ENCODE measurements at places on chromosomes 3 and 15. TPM values are rescaled to one million over a fixed set of nuclear protein-coding genes. Genes with fewer than 3 reads are reported as not detected.

Gene WDR49
- 0.87 TPM for total RNA-seq

Gene PAQR5
- 0.77 TPM for total RNA-seq

DNA sequence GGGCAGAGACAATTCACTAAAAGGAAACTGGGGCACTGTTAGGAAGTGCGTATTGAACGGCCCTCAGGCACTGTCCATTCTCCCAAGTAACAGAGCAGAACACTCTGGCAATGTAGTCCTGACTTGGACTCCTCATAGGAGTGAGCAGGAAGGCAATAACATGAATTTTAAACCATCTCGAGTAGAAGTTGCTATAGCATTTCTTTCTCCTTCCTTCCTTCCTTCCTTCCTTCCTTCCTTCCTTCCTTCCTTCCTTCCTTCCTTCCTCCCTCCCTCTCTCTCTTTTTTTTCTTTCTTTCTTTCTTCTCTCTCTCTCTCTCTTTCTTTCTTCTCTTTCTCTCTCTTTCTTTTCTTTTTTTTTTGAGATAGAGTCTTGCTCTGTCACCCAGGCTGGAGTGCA lies 46.4 kb upstream of the TRA2B start:
- DNase-seq = no peak

DNA sequence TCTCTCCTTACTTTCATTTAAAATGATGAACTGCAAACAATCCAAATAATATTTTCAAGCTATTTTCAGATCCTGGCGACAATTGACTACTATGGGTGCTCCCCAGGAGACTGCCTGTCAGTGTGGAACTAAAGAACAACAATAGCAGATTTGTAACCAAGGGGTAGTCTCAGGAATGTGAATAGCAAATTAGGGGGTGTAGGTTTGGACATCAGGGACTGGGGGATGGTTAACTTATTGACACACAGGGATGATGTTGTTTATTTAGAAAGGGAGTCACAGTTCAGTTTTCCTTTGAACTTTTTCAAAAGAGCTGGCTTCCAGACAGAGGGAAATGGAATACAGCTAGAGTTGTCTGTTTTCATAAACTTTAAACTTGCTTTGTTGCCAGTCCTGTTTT lies 229.8 kb downstream of the LRTM1 start:
- DNase-seq = no peak

GRCh38 chr15:55740359-55740878 lies 2.5 kb downstream of the PRTG start:
- no peak for DNase-seq

GRCh38 chr3:119794971-119795612 lies 13.2 kb downstream of the NR1I2 start:
- DNase-seq = no peak

Gene PGBD4
- 1.8 TPM for total RNA-seq

GRCh38 chr15:35624881-35625280 lies 78.9 kb upstream of the DPH6 start:
- DNase-seq = no peak

GRCh38 chr3:14876921-14877333 lies 58.2 kb downstream of the FGD5 start:
- peak; percentile 53 for DNase-seq

Gene CPN2
- 2.6 TPM for total RNA-seq

GRCh38 chr3:160929595-160929994 lies 173.6 kb downstream of the PPM1L start:
- DNase-seq = peak; percentile 57

Gene GPR160
- 0.79 TPM for total RNA-seq

Gene LRTM1
- total RNA-seq = not detected

Gene THRB
- total RNA-seq = 17.1 TPM

Gene NEDD4
- total RNA-seq = 8.5 TPM

Gene CHAC1
- total RNA-seq = 2.5 TPM

DNA sequence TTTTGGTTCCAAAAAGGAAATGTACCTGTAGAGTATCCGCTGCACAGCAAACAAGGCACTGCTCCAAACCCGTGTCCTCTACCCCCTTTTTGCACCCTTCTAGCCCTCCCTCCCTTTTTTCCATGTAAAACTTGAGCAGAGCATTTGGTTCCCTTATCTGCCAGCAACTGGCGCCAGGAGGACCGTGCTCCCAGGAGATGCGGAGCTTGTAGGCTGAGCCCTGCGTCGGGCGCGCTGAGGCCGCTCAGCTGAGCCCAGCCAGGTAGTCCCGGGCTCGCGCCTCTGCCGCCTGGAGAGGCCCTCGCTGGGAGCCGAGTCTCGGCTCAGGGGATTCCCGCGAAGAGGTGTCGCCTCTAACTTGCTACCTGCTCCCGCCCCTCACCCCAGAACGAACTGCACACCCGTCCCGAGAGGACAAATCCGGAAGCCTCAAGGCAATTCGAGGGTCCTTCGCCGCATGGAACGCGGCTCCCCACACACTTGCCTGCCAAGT lies 575 bp downstream of the TRPM7 start:
- peak; percentile 71 for DNase-seq

DNA sequence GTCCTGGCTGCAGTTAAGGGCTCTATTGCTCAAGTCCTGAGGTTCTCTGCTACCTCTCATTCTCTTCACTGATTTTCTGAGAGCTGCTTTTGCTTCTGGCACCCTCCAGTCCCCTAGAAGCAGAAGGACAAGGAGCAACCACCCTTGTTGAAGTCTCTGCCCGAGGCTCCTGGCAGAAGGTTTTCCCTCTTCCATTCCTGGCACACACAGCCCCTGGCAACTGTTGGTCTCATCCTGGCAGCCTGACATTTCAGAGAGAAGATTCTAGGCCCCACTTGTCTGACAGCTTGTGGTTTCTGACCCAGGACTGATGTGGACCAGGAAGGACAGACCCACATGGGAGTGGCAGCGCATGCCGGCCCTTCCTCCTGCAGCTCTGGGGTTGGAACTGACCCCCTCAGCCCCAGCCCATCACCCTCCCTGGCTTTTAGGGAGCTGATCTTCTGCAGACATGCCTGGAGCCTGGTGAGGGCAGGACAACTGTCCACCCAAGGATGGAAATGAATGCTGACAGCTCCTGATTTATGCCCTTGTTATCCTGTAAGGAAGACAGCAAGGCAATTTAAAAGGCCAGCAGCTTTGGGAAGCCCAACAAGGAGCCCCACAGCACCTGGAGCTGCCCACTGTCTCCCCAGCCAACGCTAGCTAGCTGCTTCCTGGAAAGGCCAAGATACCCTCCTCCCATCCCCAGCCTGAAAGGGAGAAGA lies 13.0 kb upstream of the NTRK3 start:
- no peak for DNase-seq

Gene ARPP21
- not detected for total RNA-seq

Gene LHFPL4
- total RNA-seq = not detected

Gene NR1I2
- not detected for total RNA-seq

DNA sequence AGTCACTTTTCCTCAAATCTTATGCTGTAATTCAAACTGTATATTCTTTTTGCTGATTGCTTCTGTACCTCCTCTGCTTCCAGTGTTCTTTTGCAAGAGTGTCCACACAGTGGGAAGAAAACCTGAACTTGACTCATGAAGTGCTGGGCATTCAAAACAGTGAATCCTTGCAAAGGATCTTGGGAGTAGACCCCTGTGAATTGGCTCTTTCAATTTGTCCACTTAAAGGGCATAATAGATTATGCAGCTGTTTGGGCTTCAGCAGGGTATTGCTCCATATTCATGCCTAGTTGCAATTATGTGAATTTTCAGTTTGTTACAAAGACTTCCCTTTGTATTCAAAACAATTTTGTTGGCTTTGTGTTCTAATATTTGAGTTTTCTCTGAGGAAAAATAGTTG lies 11.4 kb downstream of the ZFAND6 start:
- DNase-seq = no peak

- no peak for DNase-seq
These were observed 631.4 kb upstream of the MDFIC2 start for GRCh38 chr3:70943886-70944285.

Gene FYCO1
- 162 TPM for total RNA-seq

Gene ATP13A5
- not detected for total RNA-seq

DNA sequence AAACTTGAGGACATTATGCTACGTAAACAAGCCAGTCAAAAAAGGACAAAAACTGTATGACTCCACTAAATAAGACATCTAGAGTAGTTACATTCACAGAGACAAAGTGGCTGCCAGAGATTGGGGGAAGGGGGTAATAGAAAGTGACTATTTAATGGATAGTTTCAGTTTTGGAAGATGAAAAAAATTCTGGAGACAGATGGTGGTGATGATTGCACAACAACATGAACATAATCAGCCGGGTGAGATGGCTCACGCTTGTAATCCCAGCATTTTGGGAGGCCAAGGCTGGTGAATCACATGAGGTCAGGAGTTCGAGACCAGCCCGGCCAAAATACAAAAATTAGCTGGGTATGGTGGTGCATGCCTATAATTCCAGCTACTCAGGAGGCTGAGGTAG lies 40.6 kb downstream of the DPP8 start:
- DNase-seq = no peak

DNA sequence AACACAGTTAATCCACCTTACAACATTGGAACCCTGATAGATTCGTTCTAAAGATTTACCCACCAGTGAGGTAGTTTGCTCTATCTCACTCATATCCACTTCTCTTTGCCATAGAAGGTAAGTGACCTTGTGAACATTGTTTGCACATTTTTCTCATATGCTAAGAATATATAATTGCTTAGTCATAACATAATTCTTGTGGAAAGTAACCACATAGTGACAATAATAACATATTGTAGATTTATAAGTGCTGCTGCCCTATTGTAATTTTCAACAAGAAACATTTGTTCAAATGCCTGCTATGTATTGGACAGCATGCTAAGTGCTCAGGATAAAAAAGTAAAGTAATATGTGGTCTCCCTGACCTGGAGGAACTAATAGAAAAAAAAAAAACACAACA lies 554.2 kb upstream of the KCNMB2 start:
- no peak for DNase-seq

GRCh38 chr3:25597535-25598101 lies 67.1 kb downstream of the TOP2B start:
- DNase-seq = no peak

Gene BUB1B
- total RNA-seq = 1.9 TPM

DNA sequence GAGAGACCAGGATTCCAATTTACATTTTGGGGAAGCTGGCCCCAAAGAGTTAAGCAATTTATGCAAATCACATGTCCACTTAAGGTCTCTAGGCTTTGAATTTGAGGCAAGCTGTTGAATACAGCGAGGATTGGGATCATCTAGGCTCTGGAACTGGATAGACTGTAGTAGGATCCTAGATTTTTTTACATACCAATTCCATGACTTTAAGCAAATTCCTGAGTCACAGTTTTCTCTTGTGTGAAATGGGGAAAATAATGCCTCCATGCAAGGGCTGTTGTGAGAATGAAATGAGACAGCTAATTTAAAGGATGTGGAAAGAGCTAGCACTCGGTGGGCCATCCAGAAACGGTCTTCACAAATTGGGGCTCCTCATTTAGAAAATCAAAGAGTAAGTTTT lies 103.4 kb downstream of the MINAR1 start:
- no peak for DNase-seq

DNA sequence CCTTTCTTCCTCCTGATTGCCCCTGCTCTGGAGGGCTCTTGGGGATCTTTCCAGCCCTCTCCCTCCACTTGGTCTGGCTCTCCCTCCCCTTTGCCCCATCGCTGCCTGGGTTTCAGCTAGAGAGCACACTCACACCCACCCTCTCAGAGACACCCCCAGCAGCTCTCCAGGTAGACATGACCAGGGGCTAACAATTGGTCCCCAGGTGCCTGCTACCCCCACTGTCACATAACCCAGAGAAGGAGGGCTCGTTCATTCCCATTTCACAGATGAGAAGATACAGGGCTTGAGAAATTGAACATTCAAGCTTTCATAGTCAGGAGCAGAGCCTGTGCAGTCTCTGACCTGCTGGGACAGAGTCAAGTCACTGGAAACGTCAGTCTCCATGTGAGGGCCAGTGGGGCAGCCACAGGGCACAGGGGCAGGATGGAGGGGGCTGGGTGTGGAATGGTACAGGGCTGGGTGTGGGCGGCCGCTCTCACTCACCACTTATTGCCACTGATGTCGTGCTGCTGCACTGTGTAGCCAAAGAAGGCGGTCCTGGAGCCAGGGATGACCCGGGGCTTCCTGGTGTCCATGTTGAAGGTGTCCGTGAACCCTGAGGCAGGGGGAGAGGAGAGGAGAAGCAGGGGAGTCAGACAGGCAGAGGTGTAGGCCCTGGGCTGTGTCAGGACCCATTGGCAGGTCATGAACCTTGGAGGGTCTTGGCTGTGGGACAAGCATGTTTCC lies 29.4 kb downstream of the ITGA11 start:
- DNase-seq = no peak

Gene CLDN18
- not detected for total RNA-seq

Gene STRA6
- total RNA-seq = not detected

Gene MME
- 7.0 TPM for total RNA-seq

DNA sequence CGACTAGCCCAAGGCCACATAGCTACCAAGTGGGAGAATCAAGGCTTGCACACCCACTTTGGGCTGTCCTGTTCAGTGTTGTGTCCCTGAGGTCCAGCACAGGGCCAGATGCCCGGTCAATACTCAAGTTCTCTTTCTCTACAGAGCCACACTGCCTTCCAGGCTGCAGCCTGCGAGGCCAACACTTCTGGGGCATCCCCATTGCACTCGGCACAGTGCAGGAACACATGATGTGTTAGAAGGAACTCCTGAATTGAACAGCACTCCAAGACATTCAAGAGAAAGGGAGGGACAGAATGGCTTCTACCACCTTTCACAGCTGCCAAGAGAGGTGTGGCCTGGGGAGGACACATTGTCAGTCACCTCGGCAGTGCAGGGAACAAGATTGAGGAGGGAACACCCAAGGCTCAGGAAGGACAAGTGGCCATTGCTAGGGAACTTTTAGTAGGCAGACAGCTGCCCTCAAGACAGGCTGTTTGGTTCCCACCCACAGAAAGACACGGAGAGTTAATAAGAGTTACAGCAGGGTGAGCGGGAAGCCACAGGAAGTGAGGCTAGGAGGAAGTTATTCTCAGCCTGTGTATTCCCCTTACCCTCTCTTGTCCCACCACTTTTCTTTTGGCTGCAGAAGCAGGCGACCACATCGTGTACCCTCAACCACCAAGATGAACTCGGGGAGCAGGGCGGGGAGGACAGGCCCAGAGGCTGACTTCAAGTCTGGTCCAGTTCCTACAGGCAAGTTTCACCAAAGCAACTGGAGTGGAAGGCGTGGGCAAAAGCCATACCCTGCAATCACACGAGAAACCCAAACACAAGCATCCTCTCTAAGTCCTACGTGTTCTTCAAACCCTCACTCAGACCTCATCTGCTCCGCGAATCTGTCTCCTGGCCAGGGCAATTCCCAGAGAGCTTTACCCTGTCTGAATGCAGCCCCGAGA lies 69.4 kb downstream of the SRGAP3 start:
- no peak for DNase-seq

Gene ENTPD3
- 0.51 TPM for total RNA-seq

- DNase-seq = no peak
These were observed 40.9 kb downstream of the IRAK2 start for GRCh38 chr3:10205451-10206165.

- DNase-seq = peak; percentile 68
These were observed 85.9 kb downstream of the SLCO3A1 start for GRCh38 chr15:91939403-91939831.

- DNase-seq = no peak
These were observed 1.6 kb upstream of the NTRK3 start for GRCh38 chr15:88258093-88258641.

DNA sequence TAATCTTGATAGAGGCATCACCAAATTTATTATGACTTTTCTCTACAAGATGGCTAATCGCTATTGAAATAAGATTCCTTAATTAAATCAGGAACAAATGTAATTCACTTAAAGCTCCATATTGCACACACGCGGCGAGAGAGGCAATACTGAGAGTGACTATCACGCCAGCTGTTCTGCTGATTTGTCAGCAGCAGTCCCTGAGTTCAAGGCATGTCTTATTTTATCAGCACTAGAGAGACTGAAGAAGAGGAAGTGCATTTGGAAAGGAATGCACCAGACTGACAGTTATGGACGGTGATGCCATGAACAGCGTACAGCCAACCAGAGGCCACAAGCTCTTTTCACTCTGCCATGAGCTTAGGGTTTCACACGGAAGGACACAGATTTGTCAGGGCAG lies 83.6 kb upstream of the SLCO3A1 start:
- no peak for DNase-seq
